Activated T-helper 1 cell treated with anti-CD3 and anti-CD28 coated beads, Interleukin-2, amount 50 U/mL, for 16 hours (primary cell): ENCODE measurements at places on chromosomes 6 and 20.

DNA sequence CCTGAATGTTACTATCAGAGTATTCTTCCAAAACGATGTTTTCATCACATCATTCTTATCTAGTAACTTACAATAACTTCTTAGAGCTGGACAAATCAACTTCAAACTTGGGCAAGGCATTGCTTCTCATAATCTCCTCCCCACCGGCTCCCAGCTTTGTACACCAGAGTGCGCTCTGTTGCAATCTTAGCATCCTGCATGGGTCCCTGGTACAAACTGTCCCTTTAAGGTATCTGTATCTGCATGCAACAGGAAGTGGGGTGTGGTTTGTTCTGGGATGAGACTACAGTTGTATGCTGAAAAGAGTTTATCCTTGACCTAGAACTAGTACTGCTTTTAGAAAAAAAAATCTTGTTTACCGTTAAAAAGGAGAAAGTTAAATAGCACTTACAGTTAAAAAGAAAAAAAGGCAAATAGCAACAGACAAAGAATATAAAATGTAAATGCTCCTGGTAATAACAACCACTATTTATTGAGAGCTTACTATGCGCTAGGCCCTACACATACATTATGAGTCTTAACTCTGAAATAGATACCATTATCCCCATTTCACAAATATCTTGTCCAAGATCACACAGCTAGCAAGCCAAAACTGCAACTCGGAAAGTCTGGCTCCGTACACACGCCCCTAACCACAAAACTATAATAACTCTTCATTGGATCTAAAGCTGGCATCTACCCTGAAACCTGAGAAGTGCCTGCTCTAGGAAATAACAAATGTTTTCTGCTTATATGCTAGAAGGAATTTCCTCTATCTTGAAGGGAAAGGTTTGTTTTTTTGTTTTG, 9.8 kb upstream of the HECA start:
- DNase-seq, result peak; percentile 53

DNA sequence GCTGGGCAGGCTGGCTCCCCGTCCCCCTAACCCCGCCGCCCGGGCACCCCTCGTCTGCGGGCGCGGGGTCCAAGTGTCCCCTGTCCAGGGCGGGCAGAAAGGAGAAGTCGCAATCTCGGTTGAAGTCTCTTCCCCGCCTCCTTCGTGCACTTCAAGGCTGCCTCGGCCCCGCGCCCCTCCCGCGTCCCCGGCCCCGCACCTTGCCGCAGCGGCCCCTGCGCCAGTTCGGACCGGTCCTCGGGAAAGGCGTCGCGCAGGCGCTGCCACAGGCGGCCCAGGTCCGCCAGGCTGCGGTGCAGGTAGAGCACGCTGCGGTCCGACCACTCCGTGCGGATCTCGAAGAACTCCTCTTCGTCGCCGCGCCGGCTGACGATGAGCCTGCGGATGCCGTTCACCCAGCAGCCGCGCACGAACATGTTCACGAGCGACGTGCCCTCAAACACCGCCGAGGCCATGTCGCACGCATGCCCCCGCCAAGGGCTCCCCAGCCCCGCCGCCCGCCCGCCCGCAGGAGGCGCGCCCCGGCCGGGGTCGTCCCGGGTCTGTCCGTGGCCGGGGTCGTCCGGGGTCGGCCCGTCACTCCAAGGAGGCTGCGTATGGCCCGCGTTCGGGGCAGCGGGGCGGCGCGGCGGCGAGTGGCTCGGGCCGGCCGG, at the start of gene PXDC1:
Gene PXDC1, minus strand, starts transcription at position 637 of the 653 bp plus-strand sequence. Its CDS starts 182 bp downstream, at position 455.
- no peak for DNase-seq

- DNase-seq, result no peak
Measured at GRCh38 chr6:106214531-106214930, 111.0 kb downstream of the ATG5 start.

DNA sequence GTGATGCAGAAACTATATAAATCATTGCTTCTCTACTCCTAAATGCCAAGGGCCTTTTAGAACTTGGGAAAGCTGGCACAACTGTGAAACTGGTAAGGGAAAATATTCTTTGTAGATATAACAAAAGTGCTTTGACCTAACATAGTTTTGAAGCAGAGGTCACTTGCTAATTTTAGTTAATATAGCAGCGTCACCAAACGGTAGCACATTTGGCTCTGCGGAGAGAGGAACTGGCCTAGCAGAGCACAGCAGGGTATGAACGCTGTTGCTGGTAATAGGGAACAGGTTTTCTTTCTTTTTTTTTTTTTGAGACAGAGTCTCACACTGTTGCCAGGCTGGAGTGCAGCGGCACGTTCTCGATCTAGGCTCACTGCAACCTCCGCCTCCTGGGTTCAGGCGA, 67.4 kb downstream of the ECT2L start:
- no peak for DNase-seq

DNA sequence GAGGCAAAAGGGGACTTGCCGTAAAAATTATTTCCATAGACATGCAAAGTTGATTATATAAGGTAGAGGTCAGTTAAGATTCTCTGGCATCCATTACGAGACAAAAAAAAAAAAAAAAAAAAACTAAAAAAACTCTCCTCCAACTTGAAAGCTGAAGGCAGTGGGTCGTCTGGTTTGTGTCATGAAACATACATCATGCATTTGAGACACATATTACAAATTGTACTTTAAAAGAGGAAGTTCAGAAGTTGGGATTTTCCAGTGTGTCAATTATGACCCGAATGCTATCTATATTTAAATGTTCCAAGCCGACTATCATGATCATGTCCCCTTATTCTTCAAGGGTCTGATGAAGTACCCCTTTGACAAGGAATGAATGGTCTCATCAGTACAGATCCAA, 125.1 kb downstream of the ZNF217 start:
- DNase-seq, result no peak

DNA sequence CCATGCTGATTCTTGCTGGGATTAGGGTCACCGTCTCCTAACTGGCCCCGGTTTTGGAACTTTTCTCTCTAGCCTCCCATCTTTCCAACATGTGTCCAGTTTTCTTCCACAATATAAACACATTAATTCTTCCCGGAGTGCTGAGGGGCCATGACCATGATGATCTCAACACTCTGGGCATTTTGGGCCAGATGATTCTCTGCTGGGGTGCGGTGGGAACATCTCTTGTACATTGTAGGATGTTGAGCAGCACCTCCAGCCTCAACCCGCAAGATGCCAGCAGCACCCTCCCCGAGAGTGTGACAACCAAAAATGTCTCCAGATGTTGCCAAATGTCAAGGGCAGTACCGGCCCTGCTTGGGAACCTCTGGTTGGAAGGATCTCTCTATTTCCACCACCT, 164.8 kb downstream of the TFAP2C start:
- no peak for DNase-seq

DNA sequence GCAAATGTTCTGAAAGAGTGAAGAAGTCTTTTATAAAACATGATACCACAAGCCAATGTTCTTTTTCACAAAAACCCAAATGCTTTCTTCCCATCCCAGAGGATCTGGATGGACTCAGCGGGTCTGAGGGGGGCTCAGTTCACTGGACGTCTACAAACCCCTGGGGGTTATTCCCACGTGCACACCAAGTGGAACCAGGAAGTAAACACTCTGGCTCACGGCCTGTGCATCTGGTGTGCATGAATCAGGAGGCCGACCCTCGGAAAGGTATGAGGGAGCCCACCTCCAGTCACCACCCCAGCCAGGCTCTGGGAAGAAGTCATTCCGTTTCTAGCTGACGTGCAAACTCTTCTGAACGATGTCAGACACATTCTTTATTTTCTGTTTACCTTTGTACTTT, 252.2 kb downstream of the DLL1 start:
- DNase-seq, result no peak

GRCh38 chr20:10129749-10130148, 88.9 kb upstream of the SNAP25 start:
- DNase-seq, result no peak

DNA sequence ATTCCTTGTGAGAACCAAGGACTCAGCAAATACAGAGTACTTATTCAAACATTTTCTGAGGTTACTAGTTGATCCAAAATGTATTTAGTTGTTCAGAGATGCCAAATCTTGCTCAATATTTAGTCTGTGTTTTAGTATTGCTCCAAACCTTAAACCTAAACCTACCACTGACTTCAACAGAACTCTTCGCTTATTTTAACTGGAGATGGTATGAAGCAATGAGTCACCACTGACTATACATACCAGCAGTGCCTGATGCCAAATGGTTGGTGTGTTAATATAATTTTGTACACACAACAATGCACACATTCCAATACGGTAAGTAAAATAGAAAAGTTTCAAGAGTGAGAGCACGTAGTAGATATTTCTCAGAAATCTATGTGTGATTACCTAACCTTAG, 1.9 kb upstream of the SPTLC3 start:
- no peak for DNase-seq

DNA sequence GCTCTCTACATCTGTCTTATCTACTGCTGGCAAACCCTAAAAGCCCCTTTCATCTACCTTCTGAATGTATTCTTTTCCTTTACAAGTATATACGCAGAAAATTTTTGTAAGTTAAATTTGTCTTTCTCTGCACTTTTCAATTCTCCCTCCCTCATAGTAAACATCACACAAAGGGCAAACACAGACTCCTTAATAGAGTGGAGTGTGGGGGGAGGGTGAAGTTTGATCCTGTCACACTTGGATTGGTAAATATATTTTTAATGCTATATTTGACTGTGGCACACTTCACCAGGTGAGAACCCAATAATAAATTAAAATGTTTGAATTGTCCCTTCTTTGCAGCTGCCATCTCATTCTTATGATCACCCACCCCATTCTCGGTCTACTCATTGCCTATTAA, 33.2 kb upstream of the PAQR8 start:
- no peak for DNase-seq

DNA sequence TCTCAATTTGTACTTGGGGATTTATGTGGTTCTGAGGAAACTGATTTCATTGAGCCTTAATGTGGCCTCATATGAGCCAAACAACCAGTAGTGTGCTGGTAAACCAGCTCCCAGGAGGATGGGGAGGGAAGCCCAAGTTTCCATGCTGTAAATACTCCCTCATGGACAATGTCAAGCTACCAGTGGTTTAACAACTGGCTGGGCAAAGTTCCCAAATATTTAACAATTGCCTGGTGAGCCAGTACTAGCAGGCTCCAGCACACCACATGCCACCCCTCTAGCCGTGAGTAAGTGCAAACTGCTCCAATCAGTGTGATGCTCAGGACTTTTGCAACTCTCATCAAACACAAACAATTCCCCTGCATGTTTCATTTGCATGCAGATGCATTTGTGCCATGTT, 19.2 kb upstream of the CDKN1A start:
- no peak for DNase-seq

DNA sequence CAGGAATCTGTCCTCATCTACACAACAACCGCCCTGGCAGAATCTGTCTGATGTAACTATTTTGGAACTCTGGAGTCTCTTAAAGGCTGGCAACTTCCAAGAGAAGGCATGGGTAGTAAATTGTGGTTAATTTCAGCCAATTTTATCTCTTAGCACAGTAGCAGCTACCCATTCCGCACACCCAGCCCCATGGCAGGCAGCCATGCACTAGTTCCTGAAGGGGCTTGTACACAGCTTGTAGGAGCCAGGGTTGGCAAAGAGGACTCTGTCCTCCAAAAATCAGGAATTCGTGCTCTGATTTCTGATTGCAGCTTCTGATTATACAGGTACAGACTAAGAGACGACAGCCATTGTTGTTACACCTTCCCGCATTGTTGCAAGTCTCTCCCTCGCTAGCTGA, 155.9 kb downstream of the RNF144B start:
- DNase-seq, result no peak

DNA sequence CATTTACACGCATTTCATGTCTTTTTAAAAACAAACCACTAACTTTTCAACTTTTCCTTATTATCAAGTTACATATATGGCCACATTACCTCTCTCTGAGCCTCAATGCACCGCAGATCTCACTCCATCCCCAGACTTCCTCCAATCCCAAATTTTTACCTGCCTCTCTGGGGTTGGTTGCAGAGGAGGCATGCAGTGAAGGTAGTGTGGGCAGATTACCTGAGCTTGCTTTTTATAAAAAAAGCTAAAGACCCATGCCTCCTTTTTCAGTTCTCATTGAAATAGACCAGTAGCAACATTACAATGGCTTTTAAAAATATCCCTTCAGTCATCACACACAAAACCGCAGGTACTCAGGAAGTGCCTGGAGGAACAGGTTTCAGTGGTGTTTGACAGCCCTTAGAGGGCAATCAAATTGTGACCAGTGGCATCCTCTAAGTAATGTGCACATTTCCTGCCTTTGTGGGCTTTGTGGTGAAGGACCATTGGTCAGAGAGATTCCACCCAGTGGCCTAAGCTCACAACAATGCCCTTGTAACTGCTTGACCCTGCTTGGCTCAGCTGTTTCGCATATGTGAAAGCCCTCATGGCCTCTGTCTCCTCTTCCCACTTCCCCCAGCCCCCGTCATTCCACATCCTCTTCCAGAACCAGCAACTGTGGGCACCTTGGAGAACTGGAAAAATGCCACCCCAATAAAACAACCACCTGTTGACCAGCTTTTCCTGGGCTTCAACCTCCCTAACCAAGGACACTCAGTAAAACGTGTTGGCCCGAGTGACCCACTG, 30.2 kb upstream of the IL17A start:
- DNase-seq, result no peak

DNA sequence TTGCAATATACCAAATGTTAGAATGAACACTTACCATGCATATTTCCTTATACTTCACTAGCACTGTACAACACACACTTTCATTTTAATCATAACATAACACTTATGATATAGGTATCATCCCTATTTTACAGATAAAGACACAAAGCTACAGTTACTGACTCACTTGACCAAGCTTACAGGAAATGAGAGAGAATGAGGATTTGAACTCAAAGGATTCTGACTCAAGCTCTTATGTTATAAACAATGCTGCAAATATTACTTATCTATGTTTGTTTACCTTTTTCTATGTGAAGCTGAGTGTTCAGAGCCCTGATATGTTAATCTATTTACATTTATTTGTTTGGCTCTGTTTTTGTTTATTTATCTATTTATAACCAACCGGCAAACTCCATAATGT, 245.4 kb downstream of the PTPRK start:
- no peak for DNase-seq

DNA sequence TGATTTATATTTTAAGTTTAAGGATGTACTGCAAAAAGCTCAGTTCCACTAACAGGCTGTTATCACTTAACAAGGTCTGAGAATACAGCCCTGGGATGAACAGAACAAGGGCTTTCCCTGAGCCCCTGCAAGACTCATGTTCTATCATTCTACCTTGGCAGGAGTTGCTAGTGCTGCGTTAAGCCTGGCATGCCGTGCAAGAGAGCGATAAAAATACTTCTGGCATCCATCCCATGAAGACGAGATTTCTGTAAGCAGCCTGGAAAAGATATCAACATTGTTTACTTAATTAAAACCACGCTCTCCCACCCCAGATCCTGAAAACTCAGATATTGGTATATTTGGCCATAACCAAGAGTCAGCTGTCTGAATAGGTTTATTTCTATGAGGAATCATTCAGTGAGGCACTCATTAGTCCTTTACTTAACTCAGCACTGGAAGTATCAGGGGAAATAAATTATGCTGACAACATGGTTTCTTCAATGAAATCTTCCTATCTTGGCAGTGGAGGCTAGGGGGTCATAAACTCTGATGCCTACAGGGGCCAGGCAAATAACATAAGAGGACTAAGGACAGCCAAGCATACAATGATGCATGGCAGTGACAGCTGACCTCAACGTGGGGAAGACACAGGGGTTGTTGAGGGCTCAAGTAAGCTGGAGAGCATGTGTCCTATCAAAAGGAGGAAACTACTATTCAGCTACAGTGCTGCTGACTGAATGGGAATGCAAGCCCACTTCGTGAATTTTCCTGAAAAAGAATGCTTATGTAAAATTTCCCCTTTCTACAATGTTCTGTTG, 37.6 kb upstream of the LYRM2 start:
- DNase-seq, result no peak

GRCh38 chr6:2777249-2777648, 12.1 kb downstream of the WRNIP1 start:
- DNase-seq, result no peak

- no peak for DNase-seq
Measured at GRCh38 chr6:16653226-16653625, 108.0 kb downstream of the ATXN1 start.
